ENCODE measurements at places on chromosomes 13 and 19.
A peak's percentile ranks its signal among the peaks of the same experiment; 100 is the strongest.

DNA sequence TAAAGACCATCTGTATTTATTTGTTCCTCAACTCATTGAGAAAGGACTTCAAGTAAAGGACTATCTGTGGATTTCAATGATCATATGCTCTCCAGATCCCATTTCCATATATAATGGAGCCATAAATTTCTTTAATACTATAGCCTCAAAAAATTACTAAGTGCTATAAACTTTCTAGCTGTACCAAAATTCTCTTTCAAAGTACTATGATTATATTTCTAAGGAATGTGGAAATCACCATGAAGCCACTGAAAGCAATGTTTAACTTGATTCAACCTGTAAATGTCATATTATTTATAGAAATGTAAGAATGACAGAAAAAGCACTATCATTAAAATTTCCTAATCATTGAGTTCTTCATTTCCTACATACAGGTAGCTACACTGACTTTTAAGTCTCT lies 20.7 kb downstream of the TBC1D4 start:
- no peak for DNase-seq

GRCh38 chr19:1945899-1946298 lies 4.9 kb downstream of the CSNK1G2 start:
- DNase-seq = no peak

GRCh38 chr13:43961909-43962308 lies 82.2 kb downstream of the LACC1 start:
- no peak for DNase-seq

DNA sequence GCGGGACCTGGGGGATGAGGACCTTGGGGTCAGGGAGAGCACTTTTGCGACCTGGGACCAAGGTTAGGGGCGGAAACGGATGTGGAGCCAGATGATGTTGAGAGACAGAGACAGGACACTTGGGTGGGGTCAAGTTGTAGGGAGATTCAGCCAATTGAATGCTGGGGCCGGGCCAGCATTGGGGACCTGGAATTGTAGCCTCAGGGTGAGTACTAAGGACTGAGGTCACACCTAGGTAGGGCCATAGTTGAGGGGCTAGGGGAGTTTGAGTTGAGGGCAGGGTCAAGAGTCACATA lies 1.2 kb downstream of the ALKBH7 start:
- no peak for DNase-seq

DNA sequence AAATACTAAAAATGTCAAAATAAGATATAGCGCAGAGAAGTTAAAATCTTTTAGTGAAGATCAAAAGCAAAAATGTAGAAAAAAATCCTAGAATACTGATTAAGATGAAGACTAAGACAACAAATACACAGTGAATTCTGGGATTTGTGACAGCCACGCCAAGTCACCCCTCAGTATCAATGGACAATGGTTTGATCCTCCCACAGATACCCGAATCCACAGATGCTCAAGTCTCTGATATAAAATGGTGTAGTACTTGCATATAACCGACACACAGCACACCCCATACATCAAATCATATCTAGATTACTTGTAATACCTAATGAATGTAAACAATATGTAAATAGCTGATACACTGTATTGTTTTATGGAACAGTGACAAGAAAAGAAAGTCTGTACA lies 5.9 kb downstream of the MIPEP start:
- DNase-seq = no peak

DNA sequence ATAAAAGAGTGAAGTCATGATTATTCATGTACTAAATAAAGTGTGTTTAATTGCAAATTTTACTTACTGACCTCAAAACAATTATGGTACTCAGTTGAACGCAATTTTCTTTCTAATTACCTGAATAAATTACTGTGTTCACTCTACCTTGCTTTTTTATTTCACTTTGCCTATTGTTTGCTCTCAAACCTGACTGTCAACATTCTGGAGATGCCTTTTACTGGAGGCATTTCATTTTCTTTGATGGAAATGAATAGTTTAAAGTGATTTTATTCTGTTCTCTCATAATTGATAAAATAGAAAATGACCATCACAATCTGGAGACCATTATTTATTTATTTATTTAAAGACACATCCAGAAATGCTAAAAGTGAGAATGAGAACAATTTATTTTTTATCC lies 811.5 kb upstream of the ATXN8OS start:
- DNase-seq = no peak

DNA sequence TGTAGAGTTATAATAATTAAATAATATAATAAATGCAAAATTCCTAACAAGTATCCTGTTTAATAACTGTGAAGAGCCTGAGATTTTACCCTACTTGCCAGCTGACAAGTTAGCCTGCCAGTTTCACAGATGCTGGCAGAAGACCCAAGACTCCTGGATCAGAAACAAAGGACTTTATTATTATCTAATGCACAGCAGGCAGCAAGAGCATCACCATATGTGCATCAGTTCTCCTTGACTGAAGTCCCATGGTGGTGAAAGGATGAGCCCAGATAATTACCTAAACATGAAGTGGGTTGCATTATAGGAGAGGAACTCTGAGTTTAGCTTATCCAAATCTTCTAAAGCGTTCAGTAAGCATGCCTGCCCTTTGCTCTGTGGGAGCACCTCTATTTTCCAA lies 39.1 kb upstream of the MTIF3 start:
- DNase-seq = no peak

DNA sequence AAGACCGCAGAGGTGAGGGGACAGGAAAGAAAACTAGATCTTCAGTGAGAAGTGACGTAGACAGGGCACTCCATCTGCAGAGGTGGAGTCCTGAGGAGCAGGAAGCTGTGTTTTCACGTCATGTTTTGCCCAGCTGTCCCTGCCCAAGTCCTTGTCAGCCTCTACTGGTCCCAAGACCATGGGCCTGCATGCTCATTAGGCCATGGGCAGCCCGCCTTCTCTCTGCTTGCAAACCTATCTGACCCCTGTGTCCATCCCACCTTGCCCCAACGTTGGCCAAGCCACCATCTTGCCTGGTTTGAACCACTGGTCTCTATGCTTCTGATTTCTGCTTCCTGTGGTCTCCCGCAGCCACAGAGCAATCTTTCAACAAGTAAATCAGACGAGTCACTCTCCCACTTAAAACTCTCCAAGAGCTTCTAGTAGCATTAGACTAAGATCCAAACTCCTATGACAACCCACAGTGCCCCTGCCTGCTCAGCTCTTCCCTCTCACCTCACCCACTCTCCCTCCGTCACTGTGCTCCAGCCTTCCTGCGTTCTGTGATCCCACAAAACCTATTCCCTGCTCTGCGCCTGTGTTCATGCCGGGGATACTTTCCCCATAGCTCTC lies 18.6 kb upstream of the CCNE1 start:
- DNase-seq = no peak

DNA sequence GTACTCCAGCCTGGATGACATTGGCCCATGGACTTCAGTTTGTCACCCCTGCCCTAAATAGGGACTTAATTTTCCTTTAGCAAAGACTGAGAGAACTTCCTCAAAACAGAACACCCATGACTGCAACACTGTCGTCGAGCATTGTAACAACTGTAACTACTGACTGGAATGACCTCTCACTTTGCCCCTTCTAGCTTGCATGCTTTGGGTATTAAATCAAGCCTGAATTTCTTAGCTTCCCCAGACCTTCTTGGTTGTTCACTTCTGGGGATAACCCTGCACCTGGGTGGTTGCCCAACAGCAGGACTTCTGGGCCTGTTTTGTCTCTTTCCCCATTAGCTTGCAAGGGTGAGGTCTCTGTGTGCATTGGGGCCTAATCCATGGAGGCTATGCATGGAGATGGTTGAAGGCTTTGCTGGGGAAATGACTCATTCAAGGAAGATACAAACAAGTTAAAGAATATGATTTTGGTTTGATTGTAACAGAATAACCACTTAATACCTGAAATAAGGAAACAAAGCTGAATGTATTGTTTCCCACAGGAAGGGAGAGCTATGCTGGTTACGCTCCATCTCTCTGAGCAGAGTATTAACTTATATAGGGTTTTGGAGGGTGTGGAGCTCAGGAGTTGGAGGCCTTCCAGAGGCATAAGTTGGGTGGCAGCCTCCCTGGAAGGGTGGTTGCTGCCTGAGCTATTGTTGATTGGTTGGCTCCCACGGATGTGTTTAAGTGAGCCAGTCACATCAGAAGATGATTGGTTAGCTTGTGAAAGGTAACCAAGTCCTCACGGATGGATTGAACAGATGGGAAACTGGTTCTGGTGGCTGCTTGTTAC lies 34.7 kb upstream of the UBAC2 start:
- DNase-seq = no peak

- DNase-seq = no peak
Measured at GRCh38 chr19:6767081-6767356, 216 bp downstream of the SH2D3A start.

DNA sequence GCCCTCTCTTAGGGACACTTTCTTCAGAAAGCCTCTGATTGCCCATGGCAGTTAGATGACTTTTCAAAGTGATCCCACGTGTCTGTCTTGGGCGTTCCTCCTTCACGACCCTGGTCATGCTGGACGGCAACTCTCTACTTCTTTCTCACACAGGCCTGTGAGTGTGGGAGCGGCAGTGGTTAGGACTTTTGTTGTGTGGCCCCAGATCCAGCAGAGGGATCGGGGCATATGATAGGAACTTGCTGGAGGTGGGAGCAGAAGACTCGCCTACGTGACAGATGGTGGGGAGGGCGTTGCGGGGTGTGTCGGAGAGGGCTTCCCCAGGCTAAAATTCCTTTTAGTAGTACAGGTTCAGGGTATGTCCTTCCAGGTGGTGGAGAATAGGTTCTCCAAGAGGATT lies 289.5 kb upstream of the MAB21L1 start:
- no peak for DNase-seq

GRCh38 chr19:17069193-17069592 lies 6.1 kb downstream of the HAUS8 start:
- no peak for DNase-seq

DNA sequence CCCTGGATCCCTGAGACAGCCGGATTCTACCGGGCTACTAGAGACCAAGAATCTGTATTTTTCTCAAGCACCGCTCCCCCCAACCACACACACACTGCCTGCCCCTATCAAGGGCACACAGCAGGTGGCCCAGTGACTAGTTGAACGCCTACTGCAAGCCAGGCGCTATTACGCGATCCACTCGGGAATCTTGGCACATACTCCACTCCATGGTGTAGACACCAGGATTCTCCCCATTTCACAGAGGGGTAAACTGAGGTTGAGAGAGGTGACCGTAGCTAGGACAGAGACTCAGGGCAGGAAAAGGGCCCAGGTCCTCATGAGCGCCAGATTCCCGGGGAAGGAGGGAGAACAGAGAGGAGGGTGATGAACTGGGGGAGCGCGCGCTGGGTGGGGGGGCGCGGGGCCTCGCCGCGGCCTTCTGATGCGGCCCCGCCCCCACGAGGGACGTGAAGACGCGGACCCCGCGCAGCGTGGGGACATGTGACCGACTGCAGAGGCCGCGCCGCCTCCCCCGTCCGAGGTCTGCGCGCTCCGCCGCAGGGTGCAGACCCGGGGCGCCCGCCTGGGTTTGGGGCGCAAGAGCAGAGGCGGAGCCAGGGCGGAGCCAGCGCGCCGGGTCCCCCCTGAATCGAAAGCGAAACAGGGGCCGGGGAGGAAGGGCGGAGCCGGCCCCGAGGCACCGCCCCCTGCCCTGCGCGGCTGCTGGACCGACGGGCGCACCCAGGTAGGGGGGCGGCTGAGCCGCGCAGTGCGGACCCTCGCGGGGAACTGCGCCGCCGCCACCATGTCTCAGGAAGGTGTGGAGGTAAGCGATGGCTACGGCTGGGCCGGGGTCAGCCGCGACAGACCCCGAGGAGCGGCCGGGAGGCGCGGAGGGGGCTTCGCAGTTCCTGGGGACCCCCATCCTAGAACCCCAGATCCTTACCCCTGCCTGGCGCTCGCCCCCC lies at the start of gene SHFL:
Gene SHFL (plus strand): TSS at position 677 of the 950 bp plus-strand sequence. CDS start 111 bp downstream, at position 788.
- DNase-seq = peak; percentile 93

DNA sequence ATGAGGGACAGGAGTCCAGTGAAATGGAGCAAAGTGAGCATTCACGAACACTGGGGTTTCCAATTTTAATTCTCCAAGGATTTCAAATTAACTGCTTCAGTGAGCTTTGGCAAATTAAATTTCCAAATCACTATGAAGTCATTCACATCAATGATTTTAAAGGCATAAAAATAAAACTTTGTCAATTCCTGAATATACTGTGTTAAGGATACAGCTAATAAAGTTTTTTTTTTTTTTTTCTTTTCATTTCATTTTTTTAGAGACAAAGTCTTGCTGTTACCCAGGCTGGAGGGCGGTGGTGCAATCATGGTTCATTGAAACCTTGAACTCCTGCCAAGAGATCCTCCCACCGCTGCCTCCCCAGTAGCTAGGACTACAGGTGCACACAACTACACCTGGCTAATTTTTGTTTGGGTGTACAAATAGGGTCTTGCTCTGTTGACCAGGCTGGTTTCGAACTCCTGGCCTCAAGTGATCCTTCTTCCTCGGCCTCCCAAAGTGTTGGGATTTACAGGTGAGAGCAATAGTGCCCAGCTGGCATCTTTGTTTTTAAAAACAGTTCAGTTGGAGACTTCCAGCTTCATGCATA lies 21.9 kb downstream of the RBM26 start:
- no peak for DNase-seq
